CD4-positive, alpha-beta T cell treated with Interleukin-4 for 1 hour (primary cell): ENCODE measurements at places on chromosomes 2 and 18.

DNA sequence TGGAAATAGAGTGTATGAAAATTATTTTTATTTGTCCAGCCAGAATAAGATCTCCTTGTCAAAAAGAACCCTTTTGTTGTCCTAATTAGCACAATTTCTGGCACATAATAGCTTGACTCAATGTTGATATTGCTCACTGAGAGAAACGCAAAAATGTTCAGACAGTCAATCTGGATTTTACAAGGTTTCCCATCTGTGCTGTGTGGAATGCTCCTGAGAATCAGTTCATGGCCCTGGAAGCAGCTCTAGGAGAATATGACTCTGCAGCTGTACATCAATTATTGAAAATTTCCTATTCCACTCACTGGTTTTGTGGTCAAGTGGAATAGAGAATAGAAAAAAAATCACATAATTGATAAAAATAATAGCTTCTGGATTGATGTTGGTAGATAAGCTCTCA is 1582.9 kb upstream of the NXPH2 start:
- DNase-seq = no peak

DNA sequence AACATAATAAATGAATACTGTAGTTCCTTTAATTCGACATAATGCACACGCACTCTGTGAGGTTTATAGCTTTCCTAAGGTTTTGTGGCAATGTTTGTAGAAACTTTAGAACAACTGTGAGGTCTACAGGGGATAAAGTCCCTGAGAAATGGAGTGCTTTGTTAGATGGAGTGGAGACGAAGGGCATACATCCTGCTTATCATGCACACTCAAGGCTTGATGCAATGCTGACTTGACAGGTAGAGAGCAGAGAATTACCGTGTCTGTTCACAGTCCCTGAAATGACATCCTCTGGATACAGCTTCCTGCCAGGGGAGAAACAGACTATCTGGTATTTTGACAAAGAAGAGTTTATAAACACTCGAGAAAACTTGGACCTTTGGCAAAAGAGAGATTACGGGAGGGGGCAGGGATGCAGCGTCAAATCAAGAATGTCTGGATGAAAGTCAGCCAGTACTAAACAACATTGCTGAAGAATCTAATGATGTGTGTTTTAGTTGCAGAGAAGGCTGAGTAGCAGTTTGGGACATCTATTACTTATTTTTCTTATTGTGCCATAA is 766.9 kb upstream of the ZEB2 start:
- DNase-seq = no peak

GRCh38 chr2:8061219-8061618 is 620.6 kb upstream of the ID2 start:
- DNase-seq = no peak

DNA sequence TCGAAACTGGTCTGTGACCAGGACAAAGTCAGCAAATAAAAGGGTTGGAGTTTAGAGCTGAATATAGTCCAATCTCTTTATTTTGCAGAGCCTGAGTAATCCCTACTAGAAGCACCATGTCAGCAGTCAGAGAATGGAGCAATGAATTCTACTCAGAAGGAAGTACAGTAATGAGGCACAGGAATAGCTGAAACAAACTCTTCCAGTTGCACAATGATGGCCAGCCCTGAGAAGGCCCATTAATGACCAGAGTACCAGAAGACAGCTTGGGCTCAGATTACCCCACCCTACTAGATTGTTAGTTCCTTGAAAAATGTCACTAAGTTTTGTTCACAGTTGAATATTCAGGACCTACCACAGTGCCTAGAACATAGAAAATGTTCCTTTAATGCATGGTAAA is 40.3 kb upstream of the SCG2 start:
- DNase-seq = no peak

GRCh38 chr2:164981217-164981990 is 26.1 kb upstream of the SLC38A11 start:
- no peak for DNase-seq

DNA sequence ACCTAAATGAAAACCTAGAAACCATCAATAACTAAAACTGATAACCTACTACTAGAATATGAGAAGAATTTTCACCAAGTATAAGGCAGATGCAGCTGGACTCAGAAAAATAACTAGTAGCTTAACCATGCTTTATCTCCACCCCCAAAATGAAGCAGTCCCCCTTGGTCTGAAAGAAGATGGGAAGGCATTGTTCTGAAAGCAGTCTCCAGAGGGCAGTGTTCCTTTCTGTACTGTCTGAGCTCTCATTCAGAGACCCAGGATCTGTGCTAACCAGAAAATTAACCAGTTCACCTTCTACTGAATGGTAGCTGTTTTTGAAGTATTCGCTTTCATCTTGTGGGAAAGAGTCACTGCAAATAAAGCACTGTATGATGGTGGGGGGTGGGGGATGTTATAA is 273.0 kb downstream of the PDE11A start:
- no peak for DNase-seq
